ENCODE measurements at places on chromosomes 3 and 15.
A peak's percentile ranks its signal among the peaks of the same experiment; 100 is the strongest.

- no peak for DNase-seq
Measured at GRCh38 chr3:176581589-176581988, 615.7 kb downstream of the TBL1XR1 start.

GRCh38 chr3:80550174-80550573, 782.4 kb upstream of the ROBO1 start:
- no peak for DNase-seq

DNA sequence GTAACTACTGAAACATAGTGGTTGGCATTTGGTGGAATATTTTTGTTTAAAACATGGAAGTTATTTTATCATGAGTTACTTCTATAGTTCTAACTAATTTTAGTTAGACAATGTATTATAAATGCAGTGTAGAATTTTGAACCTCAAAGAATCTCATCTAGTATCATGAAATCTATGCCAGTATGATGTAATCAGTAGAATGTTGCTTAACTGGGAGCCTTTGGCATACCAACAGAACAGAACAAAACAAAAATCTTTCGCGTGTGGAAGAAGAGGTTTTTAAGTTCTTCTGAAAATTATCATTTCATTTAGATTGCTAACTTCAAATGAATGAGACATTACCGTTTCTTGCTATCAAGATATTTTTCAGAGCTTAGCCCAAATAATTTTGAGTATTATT, 98.4 kb upstream of the LRRFIP2 start:
- DNase-seq: no peak

DNA sequence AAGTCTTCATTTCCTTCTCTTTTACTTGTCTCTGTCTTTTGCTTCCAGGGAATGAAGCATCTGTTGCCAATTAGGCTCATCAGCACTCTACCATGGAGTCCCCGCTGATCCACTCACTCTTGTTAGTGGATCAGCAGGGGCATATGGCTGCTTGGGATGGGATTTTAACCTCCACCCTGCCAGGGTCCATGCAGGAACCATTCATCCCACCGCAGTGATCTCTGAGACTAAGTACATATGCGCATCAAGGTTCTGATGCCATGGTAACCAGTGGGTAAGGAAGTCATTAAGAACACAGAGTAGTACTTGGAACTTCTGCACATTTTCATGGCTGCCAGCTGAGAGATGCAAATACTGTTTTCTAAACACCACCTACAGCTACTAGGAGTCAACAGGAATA, 374.0 kb upstream of the ALCAM start:
- DNase-seq: peak; percentile 33

DNA sequence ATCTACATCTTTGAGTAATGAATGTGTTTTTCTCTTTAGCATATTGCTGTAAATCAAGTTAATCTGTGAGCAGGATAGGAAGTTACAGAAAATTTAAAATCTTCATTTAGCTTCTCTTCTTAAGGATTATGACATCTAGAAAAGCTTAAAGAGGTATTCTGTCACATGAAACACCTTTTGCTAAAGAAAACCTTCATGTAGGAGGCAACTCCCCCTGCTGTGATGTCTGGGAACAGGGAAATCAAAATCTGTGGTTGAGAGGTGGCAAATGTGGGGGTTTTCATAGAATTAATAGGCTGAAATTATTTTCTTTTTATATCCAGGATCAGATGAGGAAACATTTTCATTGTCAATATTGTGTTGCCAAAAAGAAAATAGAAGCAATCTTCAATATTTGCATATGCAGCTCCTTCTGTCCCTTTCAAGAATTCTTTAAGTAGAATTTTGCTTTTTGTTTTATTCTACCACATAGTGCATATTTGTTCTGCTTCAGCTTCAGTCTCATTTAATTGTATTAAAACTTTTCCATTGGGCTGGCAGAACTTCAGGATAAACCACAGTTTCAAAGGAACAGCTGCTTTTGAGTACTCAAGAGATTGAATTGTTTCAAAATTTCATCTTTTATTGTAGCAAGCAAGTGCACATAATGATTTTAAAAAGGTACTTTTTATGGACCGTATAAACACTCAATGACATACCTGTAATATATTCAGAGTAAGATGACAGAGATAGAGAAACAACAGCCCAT, 128.4 kb downstream of the RAP2B start:
- no peak for DNase-seq
